T-helper 9 cell (primary cell): ENCODE measurements at places on chromosomes 11 and 22.

DNA sequence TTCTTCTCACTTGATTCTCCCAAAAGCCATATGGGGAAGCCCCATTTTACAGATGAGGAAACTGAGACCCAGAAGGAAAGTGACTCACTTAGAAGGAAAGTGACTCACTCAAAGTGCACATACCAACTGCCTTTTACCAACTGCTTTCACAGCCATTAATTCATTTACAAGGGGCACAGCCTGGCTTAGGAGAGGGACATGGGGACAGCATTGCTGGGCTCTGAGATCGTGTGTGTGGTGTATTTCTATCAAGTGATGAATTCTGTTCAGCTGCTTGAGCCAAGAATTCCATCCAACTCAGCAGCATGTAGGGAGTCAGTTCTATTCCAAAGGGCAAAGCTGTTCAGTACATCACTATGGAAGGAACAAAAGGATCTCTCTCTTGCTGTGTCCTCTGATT is 23.5 kb upstream of the PAK1 start:
- DNase-seq = no peak

- no peak for DNase-seq
These were observed 24.9 kb downstream of the ASPHD2 start for GRCh38 chr22:26453812-26454500.

DNA sequence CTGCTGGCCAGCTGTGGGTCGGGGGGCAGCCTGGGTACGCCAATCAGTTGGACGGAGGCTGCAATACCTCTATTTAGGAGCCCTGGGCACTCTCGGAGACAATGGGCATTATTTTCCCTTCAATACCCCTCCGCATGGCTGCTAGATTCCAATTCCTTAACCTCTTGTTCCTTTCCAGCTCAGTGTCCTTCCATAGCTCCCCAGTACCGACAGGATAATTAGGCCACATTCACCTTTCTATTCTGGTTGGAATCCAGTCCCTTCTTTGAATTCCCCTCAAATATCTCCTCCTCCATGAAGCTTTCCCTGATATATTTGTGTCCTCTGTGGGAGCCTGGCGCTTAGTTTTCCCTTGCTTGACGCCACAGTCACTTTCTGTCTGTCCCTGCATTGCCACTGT is 4.2 kb upstream of the BIK start:
- DNase-seq = no peak

DNA sequence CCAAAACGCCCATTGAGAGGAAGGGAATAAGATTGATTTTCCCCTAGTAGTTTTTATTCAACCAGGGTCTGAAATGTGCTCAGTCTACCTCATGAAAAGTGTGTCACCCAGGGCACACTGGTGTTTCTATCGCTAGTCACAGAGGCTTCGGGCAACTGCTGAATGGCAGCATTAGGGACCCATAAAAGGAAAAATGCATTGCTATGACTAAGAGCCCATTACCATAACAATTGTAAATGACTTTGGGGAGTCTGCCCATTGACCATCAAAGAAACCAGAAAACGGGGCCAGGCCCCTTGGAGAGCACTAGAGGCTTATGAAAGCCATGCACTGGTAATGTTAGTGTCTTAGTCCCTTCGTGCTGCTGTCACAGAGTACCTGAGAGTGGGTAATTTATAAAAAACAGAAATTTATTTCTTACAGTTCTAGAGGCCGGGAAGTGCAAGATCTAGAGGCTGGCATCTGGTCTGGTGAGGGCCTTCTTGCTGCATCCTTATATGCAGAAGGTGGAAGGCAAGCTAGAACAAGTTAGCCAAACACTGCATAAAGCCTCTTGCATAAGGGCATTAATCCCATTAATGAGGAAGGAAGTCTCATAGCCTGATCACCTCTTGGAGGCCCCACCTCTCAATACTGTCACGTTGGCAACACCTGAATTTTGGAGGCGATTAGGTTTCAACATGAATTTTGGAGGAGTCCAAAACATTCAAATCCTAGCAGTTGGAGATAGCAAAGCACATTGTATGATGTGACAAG is 306.7 kb downstream of the ST3GAL4 start:
- no peak for DNase-seq

DNA sequence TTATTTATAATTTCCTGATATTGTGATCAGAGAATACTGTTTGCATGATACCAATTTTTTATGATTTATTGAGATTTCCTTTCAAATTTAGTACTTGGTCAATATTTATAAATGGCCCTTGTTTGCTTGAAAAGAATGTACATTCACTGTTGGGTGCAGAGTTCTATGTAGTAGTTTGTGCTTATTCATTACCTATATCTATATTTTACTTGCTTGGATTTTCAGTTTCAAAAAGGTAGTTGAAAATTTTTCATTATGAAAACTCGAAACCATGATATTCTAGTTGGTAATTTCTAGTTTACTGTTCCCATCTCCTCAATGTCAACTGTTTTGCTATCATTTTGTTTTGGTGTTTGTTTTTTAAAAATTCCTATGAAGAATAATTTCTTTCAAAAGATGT is 155.7 kb downstream of the AASDHPPT start:
- DNase-seq = no peak

DNA sequence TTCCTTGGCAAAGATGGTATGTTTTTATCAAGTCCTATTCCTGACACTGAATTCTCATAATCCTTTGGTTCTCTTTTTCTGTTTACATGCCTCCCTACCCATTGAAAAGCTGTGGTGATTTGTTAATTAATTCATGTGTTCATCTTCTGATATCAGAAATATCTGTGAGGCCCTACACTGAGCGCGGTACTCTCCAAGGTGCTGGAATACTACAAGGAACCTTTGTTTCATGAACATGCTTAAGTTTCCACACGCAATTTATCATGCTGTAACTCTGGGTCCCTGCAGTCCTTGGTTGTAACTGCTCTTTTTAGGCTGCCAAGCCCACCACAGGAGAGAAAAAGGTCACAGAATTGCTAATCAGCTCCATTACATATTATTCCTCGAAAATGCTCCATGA is 331.8 kb downstream of the FAT3 start:
- DNase-seq = no peak

- DNase-seq = no peak
These were observed 746.1 kb downstream of the CNTN5 start for GRCh38 chr11:99766811-99767210.
